Suppressor macrophage treated with lipopolysaccharide for 1 hour (primary cell): ENCODE measurements at places on chromosomes 5 and 9.

DNA sequence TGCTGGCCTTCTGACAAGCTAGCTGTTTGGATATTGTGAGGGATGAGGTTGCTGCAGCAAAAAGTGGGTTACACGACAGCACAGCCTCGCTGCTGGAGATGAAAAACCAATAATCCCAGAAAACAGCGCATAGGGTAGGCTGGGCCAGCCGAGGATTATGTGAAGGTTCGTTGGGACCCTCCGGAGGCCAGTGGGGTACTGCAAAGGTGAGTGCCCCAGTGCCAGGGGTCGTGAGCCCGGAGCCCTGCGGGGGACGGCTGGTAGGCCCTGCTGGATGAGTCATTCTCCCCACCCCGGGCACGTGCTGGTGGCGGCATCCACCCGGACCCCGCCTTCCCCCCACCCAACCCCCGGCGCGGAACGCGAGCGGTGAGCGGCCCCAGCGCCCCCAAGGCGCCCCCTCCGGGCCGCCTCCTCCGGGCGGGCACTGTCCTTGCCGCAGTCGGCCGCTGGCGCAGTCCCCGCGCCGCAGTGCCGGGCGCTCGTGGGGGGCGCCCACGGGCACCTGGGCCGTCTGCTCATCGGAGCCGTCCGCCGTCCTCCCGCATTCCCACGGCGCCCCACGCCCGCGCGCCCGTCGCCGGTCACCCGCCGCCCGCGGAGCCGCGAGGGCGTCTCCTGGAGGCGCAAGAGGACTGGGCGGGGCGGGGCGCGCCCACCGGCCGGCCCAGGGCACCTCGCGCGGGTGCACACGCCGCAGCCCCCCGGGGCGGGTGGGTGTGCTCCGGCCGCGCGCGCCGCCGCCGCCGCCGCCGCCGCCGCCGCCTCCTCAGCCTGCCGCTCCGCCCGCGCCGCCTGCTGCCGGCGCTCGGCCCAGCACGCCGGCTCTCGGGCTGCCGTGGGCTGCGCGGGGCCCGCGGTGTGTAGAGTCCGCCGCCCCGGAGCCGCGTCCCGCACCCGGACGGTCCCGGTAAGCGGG lies at the start of gene PHF24:
Gene PHF24 (plus strand): TSS at position 794 of the 919 bp plus-strand sequence. CDS start 13,014 bp downstream, outside the sequence.
- peak; percentile 56 for DNase-seq

GRCh38 chr5:73436535-73437100 lies 12.0 kb downstream of the FOXD1 start:
- DNase-seq, result no peak

DNA sequence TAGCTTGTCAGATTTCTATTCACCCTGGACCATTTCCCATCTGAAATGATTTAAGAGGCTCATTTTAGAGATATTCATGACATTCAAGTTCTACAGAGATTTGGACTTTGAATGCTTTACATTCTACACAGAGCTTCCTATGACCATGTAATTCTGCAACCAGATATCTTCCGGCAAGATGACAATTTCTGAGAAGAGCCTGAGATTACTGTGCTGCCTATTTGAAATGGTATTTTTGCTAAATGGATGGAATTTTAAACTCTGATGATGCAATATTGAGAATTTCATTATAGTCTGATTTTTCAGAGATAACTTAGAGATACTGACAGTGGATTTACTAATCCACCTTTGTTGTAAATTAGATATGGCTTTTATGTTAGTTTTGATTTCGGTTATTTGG lies 16.0 kb upstream of the ACOT12 start:
- DNase-seq, result no peak

GRCh38 chr5:158977642-158978041 lies 122.1 kb downstream of the EBF1 start:
- no peak for DNase-seq

- DNase-seq, result no peak
Observed at GRCh38 chr5:172050080-172050479, 43.6 kb upstream of the FBXW11 start.

DNA sequence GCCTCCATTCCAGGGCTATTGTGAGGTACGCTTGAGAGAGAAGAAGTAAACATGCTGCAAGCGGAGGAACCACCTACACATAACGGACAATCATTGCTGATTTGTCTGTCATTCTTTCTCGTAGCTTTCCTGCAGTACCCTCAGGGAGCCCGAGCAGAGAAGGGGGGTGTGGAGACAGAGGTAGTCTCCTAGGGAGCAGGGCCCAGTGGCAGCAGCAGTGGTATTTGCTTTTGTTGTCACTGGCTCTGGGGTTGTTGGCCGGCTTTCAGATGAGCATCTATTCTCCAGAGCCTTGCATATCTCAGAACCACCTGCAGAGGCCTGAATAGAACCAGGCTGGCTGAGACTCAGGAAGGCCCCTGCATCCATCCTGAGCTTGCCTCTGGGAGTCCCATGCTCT lies 19.9 kb downstream of the ENHO start:
- no peak for DNase-seq

GRCh38 chr5:138354387-138354786 lies 1.9 kb downstream of the KDM3B start:
- DNase-seq, result no peak

GRCh38 chr5:163916861-163917260 lies 411.4 kb downstream of the MAT2B start:
- peak; percentile 53 for DNase-seq
